ENCODE measurements at places on chromosomes 11 and 22.

GRCh38 chr11:110308071-110308470 is 11.7 kb upstream of the RDX start:
- no peak for DNase-seq

- no peak for DNase-seq
Measured at GRCh38 chr11:19508165-19508564, 204.5 kb upstream of the NAV2 start.

DNA sequence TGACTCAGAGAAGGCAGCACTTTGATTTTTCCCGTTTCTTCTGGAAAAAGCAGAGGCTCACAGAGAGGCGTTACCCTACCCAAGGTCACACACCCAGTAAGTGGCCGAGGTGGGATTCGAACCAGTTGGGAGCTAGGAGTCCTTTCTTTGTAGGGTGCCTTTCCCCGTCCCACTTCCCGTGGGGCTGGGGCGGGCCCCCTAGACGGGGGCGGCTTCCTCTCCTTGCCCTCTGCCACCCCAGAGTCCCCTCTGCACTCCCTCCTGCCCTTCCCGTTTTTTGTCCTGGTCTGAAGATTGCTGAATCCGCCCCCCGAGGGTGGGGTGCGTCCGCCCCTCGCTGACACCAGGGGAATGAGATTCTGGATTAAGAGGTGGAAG is 747 bp downstream of the TPCN2 start:
- DNase-seq: no peak

DNA sequence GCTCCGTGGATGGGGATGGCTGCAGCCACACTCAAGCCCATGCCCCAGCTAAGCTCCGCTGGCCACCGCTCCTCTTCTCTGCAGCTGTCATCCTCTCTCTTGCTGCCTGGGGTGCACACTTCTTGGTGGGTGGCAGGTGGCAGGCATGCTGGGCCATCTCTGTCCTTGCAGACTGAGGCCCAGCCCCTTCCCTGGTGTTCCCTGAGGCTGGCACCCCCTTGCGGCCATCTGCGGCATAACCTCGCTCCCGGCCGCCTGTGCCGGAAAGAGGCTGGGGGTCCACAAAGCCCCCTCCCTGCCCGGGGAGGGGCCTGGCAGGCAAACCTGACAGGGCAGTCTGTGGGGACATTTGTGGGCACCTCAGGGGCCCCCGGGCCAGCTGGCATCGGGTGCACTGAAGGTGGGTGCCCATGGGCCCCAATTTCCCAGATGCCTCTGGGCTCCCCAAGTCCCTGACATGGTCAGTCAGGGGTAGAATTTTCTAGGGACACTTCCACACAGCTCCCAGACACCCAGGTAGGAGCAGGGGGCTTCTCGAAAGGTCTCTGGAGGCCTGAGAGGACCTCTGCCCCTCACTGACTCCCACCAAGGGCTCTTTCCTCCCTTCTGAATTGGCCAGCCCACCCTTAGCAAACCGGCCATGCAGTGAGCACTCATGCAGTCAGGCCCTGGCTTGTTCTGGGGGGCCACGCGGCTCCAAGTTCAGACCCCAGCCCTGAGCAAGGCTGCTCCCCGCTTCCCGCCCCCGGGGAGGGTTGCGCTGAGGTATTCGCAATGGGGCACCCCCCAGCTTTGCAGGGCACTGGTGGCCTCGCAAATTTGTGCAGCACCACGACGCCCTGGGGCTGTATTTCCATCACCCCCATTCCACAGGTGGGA is 23.5 kb upstream of the TH start:
- DNase-seq: no peak

DNA sequence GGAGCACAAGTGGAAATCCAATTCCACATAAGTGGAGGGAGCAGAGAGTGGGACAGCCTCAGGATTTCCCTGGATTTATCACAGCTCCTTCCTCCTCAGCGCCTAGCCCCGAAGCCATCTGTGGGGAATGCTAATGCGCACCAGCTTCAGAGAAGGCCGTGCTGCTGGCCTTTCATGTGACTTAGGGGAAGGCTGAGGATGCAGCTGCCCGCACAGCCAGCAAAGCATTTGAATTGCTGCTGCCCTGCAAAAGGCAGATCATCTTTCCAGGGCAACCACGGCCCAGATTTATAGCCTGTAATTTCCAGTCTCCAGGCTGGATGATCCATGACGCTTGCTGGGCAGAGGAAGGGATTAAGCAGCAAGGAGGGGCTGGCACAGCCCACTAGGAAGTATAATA is 29.9 kb downstream of the SYN3 start:
- no peak for DNase-seq

- DNase-seq: no peak
Measured at GRCh38 chr11:16361108-16361865, 4.9 kb upstream of the SOX6 start.

DNA sequence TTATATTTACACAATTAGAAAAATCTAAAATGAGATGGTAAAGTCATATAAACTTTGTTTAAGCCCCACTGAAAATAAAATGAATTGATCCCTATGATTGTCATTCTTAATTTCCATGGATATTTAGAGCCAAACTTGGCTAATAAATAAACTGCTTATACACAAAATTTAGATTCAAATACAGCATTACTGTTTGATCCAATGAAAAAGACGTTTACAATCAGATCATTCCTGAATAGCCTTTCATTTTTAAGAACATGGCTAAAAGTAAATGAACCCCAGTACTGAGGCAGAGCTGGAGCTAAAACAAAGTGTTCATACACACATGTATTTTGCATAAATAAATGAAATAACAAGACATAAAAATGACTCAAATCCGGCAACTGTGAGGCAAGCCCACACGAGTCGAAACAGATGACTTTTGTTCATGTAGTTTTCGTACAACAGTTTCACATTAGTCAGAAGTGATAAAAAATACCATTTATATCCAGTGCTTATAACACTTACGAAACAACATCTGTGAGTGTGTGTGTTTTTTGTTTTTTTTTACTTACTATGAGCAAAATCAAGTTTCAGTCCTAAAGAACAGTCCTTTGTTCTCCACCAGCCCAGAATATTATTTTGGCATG is 386.5 kb downstream of the SOX6 start:
- no peak for DNase-seq

DNA sequence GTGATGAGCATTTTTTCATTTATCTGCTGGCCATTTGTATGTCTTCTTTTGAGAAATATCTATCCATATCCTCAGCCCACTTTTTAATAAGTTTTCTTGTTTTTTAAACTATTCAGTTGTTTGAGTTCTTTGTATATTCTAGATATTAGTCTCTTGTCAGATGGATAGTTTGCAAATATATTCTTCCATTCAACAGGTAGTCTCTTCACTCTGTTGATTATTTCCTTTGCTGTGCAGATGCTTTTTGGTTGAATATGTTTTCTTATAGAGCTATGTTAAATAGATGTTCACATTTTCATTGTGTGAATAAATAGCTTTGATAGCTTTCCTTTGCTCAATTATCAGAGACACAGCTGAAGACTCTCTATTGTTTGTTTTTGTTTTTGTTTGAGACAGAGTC is 68.2 kb upstream of the ALKBH3 start:
- DNase-seq: no peak

GRCh38 chr11:68855205-68855981 is 13.7 kb upstream of the CPT1A start:
- DNase-seq: no peak

DNA sequence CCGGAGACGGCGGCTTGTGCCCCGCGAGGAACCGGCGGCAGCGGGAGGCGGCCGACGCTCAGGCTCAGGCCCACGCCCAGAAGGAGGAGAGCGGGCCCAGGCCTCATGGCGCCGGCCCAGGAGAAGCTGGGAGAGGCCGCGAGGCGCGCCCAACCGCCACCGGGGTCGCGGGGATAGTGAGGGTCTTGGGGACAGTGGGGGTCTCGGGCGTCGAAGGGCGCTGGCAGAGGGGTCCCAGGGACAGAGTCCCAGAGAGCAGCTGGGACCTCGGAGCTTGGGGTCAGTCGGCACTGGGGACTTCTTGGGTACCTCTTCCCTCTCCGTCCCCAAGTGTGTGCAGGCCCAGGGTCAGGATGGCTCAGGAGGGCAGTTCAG is at the start of gene PKDREJ:
PKDREJ (minus strand) TSS at position 128 of the 375 bp plus-strand sequence; CDS start at position 107, 21 bp downstream.
- no peak for DNase-seq

- DNase-seq: no peak
Measured at GRCh38 chr11:46275964-46276641, 1.4 kb upstream of the CREB3L1 start.

DNA sequence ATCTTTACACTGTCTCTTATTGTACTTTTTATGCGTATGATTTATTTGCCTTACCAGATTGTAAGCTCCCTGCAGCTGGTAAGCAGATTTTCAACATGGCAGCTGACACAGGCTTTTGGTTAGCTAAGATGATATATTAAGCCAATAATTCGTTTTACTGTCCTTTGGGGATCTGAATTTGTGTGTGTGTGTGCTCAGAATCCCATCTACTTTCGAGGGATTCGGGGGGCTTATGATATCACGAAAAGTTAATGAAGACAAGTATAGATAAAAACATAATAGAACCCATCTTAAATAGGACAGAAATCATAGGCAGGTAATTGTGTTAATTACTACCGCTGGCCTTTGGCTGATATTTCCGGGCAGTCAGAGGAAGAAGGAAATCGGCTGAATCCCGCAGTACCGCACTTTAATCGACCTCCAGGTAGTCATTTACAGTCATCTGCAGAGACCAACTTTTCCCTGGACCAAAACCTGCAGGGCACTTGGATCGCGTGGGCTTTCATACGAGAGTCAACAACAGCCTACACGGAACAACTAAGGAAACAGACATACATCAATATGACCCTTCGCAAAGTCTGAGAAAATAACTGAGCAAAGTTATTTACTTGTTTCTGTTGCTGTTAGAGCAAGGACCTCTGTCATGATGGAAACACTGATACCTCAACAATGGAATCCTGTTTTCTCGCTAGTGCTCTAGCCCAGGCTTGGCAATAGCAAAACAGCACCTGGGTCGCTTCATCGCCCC is 802 bp downstream of the KBTBD3 start:
- DNase-seq: no peak

GRCh38 chr22:40631925-40632324 is 4.6 kb downstream of the MRTFA start:
- DNase-seq: no peak

GRCh38 chr22:32761251-32761903 is 40.1 kb upstream of the TIMP3 start:
- no peak for DNase-seq

GRCh38 chr11:64772303-64773018 is 5.9 kb downstream of the SF1 start:
- DNase-seq: no peak

DNA sequence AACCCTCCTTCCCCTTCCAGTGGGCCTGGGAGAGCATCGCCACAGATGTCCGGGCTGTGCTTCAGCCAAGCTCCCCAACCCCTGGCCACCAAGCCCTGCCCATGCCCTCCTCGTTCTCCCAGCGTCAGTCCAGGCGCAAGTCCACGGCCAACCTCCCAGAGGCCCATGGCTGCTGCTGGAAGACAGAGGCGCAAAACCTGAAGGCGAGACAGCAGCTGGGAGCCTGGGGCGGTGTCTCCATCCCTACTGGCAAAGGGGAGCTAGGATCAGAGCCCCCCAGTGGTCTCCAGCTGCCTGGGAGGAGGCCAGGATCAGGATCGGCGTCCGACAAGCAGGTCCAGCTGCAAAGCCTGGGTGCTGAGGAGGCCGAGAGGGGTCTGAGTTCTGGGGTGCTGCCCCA is 1.9 kb downstream of the TSGA10IP start:
- no peak for DNase-seq

GRCh38 chr11:77199137-77199745 is 71.2 kb downstream of the MYO7A start:
- no peak for DNase-seq

GRCh38 chr11:27600656-27601055 is 94.1 kb upstream of the LIN7C start:
- DNase-seq: no peak

GRCh38 chr11:6655790-6656583 is at the start of gene DCHS1:
TSS of gene DCHS1 (minus strand) at chr11:6655809. CDS start at chr11:6641613, 14,196 bp downstream.
- DNase-seq: no peak

DNA sequence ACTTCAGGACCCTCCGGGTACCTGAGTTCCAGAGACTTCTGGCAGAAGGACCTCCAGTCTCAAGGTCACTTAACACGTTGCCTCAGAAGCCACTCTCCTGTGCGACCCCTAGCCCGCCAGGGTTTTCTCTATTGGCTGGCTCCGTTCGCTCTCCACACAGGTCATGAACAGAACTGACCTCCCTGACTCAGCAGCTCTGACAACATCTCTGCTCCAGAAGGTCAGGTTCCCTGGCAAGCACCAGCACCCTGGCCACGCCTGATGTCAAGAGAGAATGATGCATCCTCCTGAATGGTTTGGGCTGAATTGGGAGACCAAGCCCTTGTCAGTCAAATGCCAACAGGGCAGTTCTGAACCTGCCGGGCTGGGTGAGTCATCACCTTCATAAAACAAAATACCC is 84.3 kb upstream of the TMEM45B start:
- no peak for DNase-seq

DNA sequence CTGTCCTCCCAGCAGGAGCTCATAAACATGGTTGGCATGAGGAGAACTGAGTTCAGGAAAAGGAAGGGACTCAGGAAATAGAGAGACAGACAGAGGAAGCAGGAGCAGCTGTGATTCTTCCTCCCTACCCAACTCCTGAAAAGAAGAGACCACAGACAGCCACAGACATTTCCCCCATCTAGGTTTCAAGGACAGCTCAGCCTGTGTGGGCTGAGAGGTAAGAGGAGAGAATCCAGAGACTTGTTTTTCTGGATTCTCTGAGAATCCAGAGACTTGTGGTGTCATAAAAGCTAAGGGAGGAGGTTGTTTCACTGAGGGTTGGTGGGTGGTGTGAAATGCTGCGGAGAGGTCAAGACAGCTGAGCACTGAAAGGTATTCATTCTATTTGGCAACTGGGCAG is 19.0 kb upstream of the STK33 start:
- no peak for DNase-seq

- DNase-seq: no peak
Measured at GRCh38 chr11:65727865-65728264, 7.3 kb upstream of the RNASEH2C start.

DNA sequence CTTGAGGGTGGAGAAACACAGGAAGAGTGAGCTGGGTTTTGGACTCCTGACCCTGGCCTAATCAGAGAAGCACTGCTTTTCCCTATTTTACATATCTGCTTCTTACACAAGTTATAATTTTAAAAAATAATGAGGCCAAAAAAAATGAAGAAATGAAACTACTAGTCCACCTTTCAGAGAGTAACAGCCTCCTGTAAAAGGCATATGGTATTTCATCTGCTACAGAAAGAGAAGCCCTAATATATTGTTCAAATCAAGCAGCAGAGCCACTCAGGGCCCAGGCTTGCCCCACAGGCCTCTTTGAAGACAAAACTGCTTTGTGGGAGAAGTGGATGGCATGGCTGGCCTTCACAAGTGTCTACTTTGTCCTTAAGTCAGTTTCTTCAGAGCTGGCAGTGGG is 10.0 kb downstream of the DIXDC1 start:
- no peak for DNase-seq

- no peak for DNase-seq
Measured at GRCh38 chr22:41822317-41823057, 10.4 kb upstream of the SREBF2 start.

Data from stimulated activated CD8-positive, alpha-beta memory T cell treated with anti-CD3 and anti-CD28 coated beads, Interleukin-15, amount 100 ng/mL, for 4 hours (primary cell).